ENCODE measurements at places on chromosomes 7 and 10. TPM values are rescaled to one million over a fixed set of nuclear protein-coding genes. Genes with fewer than 3 reads are reported as not detected.

Gene ADGRA1
- total RNA-seq = not detected

Gene CCDC201
- not detected for total RNA-seq

Gene TBL2
- total RNA-seq = 19.1 TPM

Gene C10orf67
- total RNA-seq = not detected

DNA sequence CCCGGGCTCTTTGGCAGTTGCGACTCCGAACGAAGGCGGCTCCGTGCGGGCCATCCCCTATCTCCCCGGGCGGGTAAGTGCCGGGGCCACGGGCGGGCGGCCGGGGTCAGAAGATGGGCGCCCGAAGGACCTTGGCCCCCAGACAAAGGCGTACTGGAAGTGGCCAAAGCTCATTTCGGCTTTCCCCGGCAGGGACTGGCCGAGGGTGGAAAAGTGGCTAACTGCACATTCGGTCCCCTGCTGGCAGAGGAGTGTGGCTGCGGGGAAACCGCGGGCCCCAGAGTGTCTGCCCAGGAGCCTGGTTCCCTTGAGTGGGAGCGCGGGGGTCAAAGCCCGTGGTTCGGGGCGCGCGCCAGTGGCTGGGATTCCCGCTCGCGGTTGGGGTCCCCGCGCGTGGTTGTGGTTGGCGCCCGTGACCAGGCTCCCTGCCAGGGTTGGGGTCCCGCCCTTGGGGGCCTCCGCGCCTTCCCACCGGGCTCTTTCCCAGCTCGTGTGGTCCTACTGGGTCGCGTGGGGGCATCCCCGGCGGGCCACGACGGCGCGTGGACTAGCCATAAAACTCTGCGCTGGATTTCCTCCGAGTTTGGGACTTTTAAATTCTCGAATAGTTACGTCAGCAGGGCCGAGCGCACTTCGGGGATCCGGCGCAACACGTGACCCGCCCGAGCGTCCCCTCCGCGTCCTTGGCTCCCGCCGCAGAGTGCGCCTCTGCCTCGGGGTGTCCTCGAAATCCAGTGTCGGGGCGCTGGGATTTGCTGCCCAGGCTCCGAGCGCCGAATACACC is 124.4 kb downstream of the TACC2 start:
- peak; percentile 95 for DNase-seq
- H3K27me3 ChIP-seq = no peaks in the 10 kb centered on the region
- peak overlapping the region; percentile 88 for H3K4me3 ChIP-seq
- H3K36me3 ChIP-seq = no peaks in the 10 kb centered on the region
- H3K4me1 ChIP-seq = peaks cover 53% of the 10 kb centered on the region
- H3K27ac ChIP-seq = peak overlapping the region; percentile 98

GRCh38 chr10:101485681-101486554 is 102.1 kb downstream of the POLL start:
- no peaks in the 10 kb centered on the region for H3K4me1 ChIP-seq
- H3K27ac ChIP-seq = no peak overlapping the region
- H3K27me3 ChIP-seq = no peaks in the 10 kb centered on the region
- DNase-seq = peak; percentile 92
- no peaks in the 10 kb centered on the region for H3K36me3 ChIP-seq

- no peaks in the 10 kb centered on the region for H3K27me3 ChIP-seq
- H3K27ac ChIP-seq = no peak overlapping the region
- DNase-seq = no peak
- H3K4me3 ChIP-seq = no peak overlapping the region
- H3K4me1 ChIP-seq = peaks cover 55% of the 10 kb centered on the region
- H3K36me3 ChIP-seq = no peaks in the 10 kb centered on the region
Measured at GRCh38 chr7:70094831-70095230, 496.6 kb downstream of the AUTS2 start.

- no peak overlapping the region for H3K27ac ChIP-seq
- no peaks in the 10 kb centered on the region for H3K36me3 ChIP-seq
- DNase-seq = no peak
- no peak overlapping the region for H3K4me3 ChIP-seq
- no peaks in the 10 kb centered on the region for H3K4me1 ChIP-seq
Measured at GRCh38 chr10:130206216-130206737, 70.1 kb downstream of the GLRX3 start.

DNA sequence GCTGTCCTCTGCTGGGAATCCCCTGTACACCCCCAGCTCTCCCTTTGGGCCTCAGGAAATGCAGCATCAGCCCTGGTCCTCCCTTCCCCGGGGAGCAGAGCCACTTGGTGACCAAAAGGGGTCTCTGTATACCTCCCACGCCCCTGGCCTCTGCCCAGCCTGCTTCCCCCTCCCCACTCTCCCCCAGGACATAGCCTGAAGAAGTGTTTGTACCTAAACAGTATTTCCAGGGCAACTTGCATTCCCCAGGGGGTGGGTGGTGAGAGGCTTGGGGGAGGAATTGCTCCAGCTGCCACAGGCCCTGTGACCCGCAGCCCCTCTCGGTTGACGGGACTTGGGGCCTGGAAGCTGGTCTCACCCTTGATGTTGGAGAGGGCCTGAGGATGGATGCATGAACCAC is 39.3 kb downstream of the TMEM270 start:
- H3K4me3 ChIP-seq = no peak overlapping the region
- no peaks in the 10 kb centered on the region for H3K27me3 ChIP-seq
- no peaks in the 10 kb centered on the region for H3K36me3 ChIP-seq
- H3K27ac ChIP-seq = peak overlapping the region; percentile 73
- peaks cover 27% of the 10 kb centered on the region for H3K4me1 ChIP-seq

DNA sequence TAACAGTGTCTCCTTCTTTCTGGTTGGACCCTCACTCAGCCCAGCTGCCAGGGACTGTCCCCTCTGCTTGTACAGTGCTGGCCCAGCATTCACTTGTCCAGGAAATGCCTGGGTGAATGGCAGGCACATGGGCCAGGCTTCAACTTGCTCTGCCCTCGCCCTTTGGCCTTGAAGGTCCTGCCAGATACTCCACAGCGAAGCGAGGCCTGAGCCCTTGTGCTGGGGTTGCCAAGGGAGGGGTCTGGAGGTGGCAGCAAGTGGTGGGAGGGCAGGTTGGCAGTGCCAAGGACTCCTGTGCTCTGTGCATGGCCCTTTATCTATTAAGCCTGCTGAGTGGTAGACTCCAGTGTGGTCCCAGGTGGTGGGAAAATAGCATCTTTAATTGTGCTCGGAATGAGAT is 75.7 kb downstream of the CDH23 start:
- H3K27ac ChIP-seq = no peak overlapping the region
- no peaks in the 10 kb centered on the region for H3K27me3 ChIP-seq
- peaks cover 44% of the 10 kb centered on the region for H3K4me1 ChIP-seq
- H3K36me3 ChIP-seq = no peaks in the 10 kb centered on the region
- H3K4me3 ChIP-seq = no peak overlapping the region
- no peak for DNase-seq

All from esophagus muscularis mucosa (tissue), 4 donors.